Effector CD4-positive, alpha-beta T cell (primary cell): ENCODE measurements at places on chromosomes 5 and 9.

- no peak for DNase-seq
Measured at GRCh38 chr5:33601881-33602280, 161.1 kb downstream of the TARS1 start.

- no peak for DNase-seq
Measured at GRCh38 chr5:78718824-78719223, 70.3 kb upstream of the LHFPL2 start.

- DNase-seq = no peak
Measured at GRCh38 chr9:15722888-15723287, 170.0 kb downstream of the CCDC171 start.

GRCh38 chr9:99986642-99987041, 80.2 kb downstream of the STX17 start:
- no peak for DNase-seq

DNA sequence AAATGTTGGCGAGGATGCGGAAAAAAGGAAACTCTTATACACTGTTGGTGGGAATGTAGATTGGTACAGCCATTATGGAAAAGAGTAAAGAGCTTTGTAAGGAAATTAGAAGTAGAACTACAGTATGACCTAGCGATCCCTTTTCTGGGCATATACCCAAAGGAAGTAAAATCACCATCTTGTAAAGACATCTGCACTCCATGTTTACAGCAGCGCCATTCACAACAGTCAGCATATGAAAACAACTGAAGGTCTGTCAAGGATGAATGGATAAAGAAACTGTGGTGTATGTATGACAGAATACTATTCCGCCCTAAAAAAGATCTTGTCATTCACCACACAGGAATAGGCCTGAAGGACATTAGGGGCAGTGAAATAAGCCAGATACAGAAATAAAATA, 27.7 kb upstream of the SLC25A51 start:
- no peak for DNase-seq

DNA sequence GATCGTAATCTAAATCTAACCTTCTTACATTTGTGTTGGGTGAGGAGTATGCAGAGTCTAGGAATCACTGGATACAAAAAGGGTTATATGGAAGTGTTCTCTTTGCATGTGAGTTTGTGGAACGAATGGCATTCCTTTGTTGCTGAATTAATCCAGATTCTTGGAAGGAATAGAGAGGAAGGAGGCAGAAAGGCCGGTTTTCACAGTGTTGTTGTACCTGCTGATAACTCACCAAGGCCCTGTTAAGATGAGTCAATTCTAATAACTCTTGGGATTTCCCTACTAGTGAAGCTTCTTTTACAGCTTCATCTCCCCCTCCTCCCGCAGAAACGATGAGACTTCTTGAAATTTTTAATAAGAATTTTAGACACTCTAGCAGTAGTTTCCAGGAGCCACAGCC, 84.0 kb downstream of the ZSWIM6 start:
- DNase-seq = no peak

GRCh38 chr5:142404046-142404477, 79.2 kb upstream of the SPRY4 start:
- DNase-seq = no peak

GRCh38 chr5:81095835-81096234, 135.7 kb downstream of the RASGRF2 start:
- DNase-seq = no peak

DNA sequence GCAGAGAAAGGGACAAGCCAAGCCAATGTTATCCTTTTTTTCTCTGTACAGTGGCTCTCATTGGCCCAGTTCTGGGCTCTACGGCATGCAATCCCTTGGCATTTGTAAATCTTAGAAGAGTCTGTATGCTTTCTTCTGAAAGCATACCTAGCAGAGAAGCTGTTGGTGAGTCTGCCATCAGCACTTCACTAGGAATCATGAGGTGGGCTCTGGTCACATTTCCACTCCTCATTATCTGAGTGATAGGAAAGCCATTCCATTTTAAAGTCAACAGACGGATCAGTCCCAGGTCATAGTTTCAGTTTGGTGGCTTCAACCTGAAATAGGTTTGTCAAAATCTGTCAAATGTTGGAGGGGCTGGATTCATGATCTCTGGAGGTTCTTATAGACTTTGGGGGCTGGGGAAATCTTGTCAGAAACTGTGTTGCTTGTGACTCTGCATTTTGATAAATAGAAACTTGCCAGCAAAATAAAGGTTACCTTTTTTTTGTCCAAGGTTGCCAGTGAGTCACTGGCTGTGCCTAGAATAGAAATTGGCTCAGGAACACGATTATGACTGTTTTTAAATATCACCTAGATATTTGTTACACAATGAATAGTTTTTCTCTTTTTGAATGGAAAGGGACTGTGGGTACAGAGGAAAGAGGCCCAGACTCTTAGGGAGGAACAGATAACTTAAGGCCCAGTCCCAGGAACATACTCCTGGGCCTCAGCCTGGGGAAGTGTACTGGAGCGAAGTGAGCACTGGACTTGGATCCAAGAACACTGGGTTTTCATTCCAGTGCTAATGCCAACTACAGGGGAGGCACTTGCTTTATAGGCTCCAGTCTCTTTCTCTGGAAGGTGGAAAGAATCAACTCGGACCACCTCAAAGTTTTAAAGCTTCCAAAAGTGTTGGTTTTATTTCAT, 183.1 kb downstream of the NMUR2 start:
- no peak for DNase-seq

DNA sequence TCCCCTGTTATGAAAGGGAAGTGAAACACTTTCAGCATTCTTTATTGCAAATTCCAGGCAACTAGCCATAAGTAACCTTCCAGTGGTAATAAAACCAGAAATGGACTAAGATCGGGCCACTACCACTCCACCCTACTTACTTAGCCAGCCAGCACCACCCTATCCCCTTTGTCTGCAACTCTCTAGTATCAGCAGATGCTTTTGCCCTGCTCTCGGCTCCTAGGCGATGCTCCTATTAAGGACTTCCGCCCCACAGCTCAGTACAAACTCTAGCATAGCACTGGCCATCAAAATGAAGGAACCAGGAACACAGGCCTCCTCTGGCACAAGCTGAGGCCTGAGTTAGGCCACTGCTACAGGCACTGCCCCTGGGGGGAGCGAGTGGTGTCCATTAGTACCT, 81.2 kb downstream of the GLDC start:
- no peak for DNase-seq

GRCh38 chr5:61254969-61255555, 77.0 kb upstream of the ZSWIM6 start:
- no peak for DNase-seq

GRCh38 chr5:15238006-15238405, 262.0 kb upstream of the FBXL7 start:
- DNase-seq = no peak

DNA sequence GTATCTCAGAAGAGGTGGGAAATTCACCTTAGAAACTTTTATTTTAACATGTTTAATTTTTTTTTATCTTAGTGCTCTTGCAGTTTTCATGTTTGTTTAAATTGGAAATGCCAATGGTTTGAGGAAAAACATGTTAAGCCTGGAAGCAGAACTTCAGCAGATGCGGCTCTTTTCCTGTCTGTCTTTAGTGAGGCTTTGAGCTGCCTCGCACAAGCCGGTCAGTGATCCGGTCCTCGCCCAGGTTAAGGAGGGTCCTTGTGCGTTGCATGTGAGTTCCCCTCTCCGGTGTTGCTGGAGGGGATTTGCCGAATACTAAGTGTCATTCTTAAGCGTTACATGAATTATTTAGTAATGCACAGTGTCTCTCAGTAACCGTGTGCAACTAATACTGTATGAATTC, 9.4 kb upstream of the PLEKHG4B start:
- DNase-seq = no peak

- no peak for DNase-seq
Measured at GRCh38 chr9:33041432-33042188, 16.5 kb downstream of the DNAJA1 start.

DNA sequence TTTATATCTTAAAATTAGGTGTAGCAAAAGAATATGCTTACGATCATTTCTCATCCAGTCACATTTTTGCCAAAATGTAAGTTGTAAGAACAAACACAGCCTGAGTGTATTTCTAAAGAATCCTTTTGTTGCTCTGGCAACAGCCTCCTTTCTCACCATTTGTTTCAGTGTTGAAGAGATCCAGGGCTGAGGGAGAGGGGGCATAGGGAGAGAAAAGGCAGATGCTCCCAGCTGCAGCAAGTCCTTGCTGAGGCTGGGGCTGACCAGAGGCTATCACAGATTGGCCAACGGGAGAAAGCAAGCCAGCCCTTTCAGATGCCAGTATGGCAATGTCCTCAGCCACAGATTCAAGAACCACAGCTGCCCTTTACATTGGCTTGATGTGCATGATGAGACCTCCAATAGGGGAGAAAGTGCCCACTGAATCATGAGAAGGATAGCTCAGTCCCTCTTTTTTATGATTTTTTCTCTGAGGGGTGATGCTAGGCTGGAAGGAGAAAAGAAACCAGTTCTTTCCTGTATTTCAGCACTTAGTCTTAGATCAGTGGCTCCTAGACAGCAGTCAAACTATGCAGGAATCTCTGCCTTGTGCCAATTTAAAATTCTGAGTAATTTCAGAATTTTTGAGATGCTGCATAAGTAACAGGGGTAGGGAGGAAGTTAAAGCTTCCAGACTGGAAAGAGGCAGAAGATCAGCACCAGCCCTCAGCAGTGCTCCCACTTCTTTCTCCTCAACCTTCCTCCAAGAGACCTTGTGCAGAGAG, 142.1 kb downstream of the LHFPL2 start:
- no peak for DNase-seq

- DNase-seq = no peak
Measured at GRCh38 chr5:2387634-2388325, 363.7 kb downstream of the IRX2 start.

- no peak for DNase-seq
Measured at GRCh38 chr5:74848553-74849025, 17.6 kb downstream of the FAM169A start.

- DNase-seq = no peak
Measured at GRCh38 chr9:91146391-91147019, 215.2 kb downstream of the AUH start.

GRCh38 chr9:76510446-76510845, 51.5 kb downstream of the GCNT1 start:
- no peak for DNase-seq

DNA sequence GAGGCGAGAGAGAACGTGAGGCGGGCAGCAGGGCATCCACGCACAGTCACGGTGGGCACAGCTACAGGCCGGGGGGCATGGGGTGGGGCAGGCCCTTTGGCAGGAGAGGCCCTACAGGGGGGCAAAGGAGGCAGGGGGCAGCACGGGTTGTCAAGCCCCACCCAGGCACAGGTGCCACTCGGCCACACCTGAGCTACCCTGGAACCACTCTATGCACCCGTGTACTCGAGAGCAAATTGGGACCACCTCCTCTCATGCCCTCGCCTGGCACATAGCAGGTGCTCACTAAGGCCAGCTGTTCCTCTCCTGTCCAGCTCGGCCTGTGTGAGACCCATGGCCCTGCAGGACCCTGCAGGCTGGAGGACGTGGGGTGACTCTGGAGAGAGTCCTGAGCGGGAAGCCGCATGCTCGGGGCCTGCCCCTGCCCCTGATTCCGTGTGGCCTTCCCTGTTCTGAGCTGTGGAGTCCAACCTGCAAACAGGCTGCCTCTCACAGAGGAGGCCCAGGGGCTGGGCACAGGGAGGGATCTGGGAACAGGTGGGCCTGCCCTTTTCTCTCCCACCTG, 31.4 kb upstream of the SARDH start:
- DNase-seq = no peak

- DNase-seq = no peak
Measured at GRCh38 chr5:51466214-51466613, 83.0 kb downstream of the ISL1 start.

GRCh38 chr9:127202461-127203169, 62.0 kb upstream of the GARNL3 start:
- DNase-seq = no peak

- no peak for DNase-seq
Measured at GRCh38 chr9:93291536-93292287, 107.8 kb downstream of the WNK2 start.

- DNase-seq = no peak
Measured at GRCh38 chr9:74083681-74084433, 413.3 kb upstream of the RORB start.

DNA sequence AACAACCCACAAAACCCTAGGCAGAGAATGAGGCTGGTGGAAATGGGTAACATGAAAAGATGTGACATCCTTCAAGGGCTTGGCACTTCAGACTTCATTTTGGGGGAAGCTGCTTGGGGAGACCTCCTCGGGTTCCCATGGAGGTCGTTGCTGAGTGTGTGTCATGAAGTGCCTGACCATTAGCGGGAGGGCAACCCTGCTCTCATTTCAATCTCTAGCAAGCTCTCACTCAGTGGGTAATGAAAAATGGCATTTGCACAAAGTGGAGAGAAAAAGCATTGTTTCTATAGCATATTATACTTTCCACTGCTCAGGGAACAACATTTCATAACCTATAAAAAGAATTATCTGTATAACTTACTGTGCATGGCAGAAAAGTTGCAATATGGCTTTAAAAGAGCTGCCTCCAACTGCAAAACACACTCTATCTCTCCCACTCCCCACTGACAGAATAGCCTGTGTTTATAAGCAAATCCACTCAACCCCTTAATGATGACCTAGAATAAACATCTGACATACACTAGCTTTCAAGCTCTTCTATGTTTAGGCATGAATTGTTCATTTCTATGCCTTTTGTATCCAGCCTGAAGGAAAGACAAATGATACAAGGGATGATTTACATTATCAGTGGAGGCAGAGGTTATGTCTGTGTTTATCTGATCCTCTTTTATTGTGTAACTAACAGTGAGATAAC, 357.2 kb downstream of the ZSWIM6 start:
- DNase-seq = no peak

GRCh38 chr9:84357275-84357674, 16.7 kb upstream of the SLC28A3 start:
- DNase-seq = no peak

DNA sequence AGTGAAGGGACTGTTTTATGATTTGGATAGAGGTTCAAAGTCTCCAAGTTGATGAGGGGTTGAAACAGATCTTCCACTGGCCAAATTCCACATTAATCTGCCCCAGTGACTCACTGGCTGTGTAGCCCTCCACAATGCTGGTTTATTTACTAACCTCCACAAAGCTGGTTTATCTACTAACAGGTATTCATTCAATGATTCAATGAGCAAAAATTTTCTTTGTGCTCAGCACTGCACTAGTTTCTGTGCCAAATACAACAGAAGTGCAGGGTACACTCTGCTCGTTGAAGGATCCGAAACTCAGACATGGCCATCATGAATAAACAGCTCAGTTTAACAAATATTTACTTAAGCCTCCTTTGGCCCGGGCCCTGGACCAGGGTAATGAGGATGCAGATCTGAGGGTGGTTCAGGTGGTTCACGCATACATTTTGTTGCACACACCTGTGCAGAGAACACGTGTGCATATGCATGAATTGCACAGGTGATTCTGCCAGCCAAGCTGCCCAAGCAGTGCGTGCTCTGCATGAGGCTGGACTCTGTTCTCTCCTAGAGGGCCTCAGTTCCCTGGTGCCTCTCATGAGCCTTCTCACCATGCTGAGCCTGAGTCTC, 71.0 kb downstream of the SH3PXD2B start:
- no peak for DNase-seq

- no peak for DNase-seq
Measured at GRCh38 chr9:444528-444927, 229.9 kb downstream of the DOCK8 start.

DNA sequence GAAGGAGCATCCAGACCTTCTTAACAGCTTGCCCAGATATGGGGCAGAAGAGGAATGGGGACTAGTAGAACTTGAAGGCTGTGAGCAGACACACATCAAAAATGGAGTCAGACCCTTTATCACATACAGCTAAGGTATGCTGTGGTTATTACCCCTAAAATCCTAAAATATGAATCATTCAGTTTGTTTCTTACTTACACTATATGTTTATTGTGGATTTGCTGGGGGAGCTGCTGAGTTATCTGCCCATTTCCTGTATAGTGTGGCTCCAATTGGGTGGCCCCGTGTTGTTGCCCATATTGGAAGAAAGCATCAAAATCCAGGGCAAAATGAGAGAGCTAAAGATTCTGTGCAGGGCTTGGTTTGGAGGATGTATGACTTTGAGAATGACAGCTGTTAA, 56.9 kb downstream of the AP3S1 start:
- no peak for DNase-seq
